ENCODE measurements at places on chromosomes 1 and 21.
A peak's percentile ranks its signal among the peaks of the same experiment; 100 is the strongest.

- no peak for DNase-seq
Observed at GRCh38 chr1:241717975-241718374, 65.9 kb downstream of the WDR64 start.

- DNase-seq = no peak
Observed at GRCh38 chr1:115714572-115715141, 53.9 kb downstream of the CASQ2 start.

DNA sequence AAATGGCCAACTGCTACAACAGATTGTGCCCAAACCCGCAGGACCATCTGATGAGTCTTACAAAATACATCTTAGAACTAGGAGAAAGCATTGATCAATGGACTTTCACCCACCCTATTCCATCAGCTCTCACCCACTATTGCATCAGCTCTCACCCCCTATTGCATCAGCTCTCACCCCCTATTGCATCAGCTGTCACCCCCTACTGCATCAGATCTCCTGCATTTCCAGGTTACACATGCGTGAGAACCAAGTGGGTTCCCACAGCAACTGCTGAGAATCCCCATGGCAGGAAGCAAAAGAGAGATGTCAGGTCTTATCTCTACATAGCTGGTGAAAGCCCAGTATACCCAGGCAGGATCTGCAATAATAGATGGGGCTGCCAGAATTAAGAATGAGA is 533.5 kb downstream of the LTN1 start:
- DNase-seq = no peak

DNA sequence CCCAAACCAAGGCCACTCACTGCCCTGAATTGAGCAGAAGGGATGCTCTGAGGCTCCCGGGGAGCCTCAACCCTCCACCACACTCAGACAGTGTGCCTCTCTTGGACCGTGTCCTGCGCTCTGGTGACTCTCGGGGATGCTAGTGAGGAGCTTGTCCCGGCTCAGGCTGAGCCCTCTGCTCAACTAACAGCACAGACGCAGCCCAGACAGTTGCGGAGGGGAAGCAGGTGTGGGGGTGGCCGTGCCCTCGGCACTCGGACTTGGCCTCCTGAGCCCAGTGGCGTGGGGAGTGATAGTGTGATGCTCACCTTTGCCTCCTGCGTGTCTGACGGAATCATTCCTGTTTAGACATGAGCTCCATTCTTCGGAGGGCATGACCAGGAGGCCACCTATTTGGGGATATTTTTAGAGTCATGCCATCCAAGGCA is 15.4 kb upstream of the SLC19A1 start:
- DNase-seq = no peak

DNA sequence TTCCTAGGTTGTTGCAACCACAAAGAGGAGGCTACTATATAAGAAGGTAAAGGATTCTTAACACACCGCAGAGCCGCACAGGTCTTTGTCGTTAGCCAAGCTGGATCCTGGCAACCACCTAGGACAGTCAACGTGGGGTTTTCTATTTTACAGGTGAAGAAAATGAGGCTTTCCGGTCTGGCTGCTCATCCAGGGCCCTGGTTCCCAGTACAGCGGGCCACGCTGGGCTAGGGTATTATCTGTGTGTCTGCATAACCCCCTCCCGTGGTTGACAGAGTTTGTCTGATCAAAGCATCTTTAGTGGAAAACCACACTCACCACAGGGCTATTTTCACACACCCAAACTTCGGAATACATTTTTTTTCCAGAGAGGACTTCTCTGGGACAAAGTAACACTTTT is 39.0 kb upstream of the PDE9A start:
- peak; percentile 39 for DNase-seq

GRCh38 chr21:25457411-25457810 is 149.9 kb downstream of the MRPL39 start:
- DNase-seq = peak; percentile 89

- DNase-seq = no peak
Observed at GRCh38 chr1:2090216-2090890, 40.1 kb downstream of the PRKCZ start.

DNA sequence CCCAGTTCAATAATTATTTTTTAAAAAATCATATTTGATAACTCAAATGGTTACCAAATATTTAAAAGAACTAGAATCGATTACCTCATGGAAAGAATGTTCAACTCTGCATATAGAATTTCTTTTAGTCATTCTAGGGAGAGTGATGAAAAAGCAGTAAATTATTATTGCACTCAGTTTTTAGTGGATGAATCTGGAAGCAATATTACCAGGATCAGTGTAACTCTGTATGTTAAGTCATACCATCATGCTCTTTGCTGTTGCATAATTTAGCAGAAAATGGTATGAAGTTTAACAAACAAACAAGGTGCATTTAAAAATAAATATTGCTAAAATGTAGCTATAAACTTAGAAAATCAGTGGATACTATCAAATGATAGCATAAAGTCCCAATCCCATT is 46.1 kb upstream of the ARHGAP29 start:
- no peak for DNase-seq

DNA sequence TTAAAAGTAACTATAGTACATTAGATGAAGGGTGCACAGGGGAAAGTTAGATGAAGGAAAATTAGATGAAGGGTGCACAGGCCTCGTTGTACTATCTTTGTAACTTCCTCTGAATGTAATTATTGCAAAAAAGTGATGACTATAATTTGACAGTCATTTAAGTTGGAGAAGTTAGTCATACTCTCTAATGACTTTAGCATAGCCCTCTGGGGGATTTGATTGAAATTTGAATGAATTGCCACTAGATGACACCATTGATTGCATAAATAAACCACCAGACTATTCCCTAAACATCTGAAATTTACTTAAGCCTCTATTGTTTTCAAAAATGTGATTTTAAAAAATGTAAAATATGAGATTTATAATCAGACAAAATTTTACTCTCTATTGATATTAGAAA is 102.6 kb downstream of the TPR start:
- peak; percentile 28 for DNase-seq

DNA sequence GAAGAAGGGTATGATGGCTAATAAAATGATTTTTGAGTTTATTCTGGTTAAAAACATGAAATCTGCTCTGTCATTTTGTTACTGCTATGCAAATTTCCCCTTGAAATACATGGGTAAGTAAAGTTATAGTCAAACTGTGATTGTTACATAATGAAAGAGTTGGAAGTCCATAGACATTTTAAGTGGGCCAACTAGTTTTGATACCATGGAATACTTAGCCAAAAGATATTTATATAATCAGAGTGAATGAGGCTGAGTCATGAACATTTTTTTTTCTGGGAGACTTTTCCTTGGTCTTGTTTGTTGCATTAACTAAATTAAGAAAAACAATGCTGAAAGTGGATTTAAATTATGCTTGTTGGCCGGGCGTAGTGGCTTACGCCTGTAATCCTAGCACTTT is 58.2 kb upstream of the MPC2 start:
- DNase-seq = no peak

- no peak for DNase-seq
Observed at GRCh38 chr1:34408011-34408410, 231.3 kb downstream of the C1orf94 start.

GRCh38 chr1:50232336-50232735 is 123.6 kb downstream of the ELAVL4 start:
- DNase-seq = no peak

DNA sequence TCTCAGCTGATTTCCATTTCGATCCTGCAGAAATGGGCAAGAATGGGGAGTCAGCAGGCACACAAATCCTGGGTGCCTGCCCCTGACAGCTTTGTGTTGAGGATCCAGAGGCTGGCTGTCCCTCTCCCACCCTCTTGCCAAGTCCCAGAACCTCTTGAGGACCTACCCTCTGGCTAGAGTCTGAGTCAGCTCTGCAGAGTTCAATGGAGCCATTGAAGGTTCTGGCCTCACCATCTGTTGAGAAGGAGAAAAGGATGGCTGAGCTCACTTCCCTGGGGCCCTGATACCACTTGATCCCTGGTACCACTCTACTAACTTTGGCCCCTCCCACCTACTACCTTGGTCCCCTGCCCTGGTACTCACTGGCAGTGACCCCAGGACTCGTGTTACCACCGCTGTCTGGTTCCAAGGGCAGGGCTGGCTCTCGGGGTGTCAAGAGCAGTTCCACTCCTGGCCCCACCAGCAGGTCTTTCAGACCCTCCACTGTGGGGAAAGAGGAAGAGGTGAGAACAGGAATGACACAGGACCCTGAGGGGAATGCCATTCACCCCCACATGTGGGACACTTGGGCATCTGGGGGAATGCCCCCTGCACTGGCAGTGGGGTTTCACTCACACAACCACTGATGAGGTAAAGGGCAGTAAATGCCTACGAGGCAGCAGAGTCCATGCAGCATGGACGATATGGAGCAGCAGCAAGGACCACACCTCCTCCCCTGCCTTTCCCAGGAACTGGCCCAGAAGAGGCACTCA is 10.5 kb downstream of the RXFP4 start:
- no peak for DNase-seq
